ENCODE measurements at places on chromosomes 13 and 19.

GRCh38 chr19:30743011-30743410 is 370.8 kb downstream of the ZNF536 start:
- no peak for DNase-seq

DNA sequence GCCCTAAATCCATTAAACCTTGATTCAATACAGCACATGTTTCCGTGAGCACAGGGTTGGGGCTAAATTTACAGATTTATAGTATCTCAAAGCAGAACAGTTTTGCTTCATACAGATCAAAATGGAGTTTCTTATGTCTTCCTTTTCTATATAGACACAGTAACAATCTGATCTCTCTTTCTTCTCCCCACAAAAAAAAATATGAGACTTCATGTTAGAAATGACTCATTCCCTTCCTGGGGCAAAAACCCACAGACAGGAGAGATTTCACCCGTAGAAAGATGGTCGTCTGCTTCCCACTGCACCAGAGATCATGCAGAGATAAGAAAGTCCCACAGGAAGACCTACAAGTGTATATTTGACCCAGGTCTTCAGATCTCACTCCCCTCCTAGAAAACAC is 7.7 kb upstream of the ZNF611 start:
- no peak for DNase-seq

DNA sequence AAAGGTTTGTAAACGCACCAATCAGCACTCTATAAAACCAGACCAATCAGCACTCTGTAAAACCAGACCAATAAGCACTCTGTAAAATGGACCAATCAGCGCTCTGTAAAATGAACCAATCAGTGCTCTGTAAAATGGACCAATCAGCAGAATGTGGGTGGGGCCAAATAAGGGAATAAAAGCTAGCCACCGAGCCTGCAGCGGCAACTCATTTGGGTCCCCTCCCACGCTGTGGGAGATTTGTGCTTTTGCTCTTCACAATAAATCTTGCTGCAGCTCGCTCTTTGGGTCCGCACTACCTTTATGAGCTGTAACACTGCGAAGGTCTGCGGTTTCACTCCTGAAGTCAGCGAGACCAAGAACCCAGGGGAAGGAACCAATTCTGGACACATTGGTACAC is 28.0 kb downstream of the ZNF175 start:
- no peak for DNase-seq

DNA sequence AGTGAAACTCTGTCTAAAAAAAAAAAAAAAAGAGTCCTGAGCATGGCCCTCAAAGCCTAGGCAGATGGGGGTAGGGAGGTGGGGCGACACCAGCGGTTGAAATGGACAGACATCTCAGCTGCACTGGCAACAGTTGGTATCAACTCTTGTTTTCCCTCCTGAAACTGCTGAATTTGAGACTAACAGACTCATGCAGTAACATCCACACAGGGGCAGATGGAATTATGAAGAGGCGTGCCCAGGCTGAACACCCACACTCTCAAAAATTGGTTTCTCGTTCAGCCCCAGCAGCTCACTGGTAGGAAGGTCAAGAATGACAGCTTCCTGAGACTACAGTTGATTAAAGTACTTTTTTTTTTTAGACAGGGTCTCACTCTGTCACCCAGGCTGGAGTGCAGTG is 24.1 kb downstream of the PBX4 start:
- no peak for DNase-seq

DNA sequence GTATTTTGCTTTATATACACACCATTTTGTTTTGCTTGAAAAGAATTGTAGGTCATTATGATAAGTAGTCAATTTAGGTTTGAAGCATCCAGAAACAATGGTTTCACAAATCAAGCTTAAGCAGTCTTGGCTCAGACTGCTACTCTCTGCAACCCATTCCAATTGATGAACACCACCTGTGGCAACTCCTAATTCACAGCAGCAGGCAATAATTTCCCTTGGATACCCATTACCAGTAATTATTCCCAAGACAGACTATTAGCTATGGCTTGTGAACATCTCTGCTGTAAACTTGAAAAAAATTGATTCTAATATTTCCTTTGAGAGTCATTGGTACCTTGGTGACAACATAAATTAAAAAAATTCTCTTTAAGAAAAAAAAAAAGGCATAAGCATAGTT is 299.3 kb upstream of the SLITRK6 start:
- no peak for DNase-seq

DNA sequence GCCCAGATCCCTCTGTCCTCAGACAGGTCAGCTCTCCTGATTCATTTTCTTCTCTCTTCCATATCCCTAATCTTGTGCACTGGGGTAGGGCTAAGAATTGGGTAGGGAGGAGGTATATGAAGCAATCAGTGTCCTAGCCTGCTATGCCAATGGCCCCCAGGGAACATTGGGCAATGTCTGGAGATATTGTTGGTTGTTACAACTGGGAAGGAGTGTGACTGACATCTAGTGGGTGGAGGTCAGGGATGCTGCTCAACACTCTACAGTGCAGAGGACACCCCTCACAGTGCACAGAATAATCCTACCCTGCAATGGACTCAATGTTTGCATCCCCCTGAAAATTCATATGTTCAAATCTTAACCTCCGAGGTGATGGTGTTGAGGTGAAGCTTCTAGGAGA is 57.5 kb downstream of the CPAMD8 start:
- DNase-seq: no peak

DNA sequence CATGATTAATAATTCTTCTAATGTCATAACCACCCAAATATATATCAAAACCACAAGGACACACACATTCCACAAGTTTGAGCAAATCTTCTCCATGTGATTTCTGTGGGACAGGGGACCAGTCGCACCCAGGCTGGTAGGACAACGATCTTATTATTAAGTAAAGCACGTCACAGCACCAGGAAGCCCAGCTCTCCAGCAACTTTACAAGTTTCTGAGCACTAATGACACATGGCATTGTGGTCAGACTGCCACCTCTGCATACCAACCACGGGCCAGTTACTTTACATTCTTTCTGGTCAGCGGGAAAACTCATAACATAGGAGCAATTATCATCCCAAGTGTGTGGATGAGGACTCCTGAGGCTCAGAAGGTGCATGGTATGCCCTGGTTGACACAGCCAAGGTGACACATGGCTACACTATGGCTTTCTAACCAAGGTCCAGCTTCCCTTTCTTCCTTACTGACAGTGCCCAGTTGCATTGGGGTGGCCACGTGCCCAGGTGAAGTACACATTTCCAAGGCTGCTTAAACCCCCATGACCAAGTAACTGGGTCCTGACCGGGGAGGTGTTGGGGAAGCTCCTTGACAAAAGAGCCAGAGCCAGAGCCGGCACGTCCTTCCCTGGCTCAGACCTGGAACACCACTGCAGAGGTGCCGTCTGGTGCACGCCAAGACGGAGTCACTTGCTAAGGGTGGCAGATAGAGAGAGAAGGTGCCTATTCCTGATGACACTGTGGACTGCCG is 27.4 kb downstream of the LATS2 start:
- DNase-seq: no peak

DNA sequence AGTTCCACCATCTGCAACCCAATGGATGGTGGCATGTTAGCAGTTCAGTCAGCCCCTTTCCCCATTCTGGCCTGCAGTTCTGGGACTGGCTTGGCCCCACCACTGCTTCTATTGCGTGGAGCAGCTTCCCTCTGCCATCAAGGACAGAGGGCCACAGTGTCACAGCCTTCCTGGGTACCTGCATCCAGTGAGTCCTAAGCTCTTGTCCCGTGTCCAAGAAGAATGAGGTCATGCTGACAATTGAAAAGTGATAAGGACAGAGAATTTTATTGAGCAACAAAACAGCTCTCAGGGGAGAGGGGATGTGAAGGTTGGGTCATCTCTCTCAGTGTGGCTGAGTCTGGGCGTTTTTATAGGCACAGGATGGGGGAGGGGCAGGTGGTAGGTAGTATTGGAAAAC is 33.5 kb upstream of the SIN3B start:
- DNase-seq: no peak

DNA sequence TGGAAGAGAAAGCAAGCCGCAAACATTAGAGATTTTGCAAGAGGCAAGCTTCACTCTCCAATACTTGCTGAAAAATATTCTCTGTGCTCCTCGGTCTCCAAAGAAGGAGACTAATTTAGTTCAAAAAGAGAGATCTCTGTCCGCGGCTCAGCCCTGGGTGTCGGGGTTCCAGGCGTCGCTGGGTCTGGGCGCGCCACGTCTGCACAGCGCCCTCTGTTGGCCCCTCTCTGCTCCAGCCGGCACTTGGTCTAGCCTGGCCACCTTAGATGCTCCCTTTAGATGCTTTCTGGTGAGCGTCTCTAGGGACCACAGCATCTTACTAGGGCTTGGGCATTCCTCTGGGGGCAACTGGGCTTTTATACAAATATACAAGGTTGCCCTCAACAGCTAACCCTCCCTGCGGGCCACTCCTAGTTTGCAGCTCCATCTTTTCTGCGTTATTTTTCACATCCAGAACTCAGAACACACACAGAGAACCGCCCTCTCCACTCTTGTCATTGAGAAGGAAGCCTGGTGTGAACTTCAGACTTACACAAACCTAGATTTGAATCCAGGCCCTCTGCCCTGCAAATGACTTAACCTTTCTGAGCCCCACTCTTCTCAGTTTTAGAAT is 78.3 kb downstream of the CYSLTR2 start:
- DNase-seq: peak; percentile 71

GRCh38 chr13:93307651-93308050 is 81.0 kb downstream of the GPC6 start:
- no peak for DNase-seq

- DNase-seq: no peak
Observed at GRCh38 chr19:18364826-18365528, 21.0 kb upstream of the GDF15 start.

GRCh38 chr13:97091196-97091595 is 96.9 kb upstream of the OXGR1 start:
- DNase-seq: no peak

- no peak for DNase-seq
Observed at GRCh38 chr19:53055117-53055516, 10.6 kb downstream of the ERVV-2 start.

- DNase-seq: peak; percentile 38
Observed at GRCh38 chr13:25286308-25286968, 850 bp downstream of the MTMR6 start.

GRCh38 chr13:28467034-28467433 is 27.9 kb downstream of the FLT1 start:
- no peak for DNase-seq

- no peak for DNase-seq
Observed at GRCh38 chr13:45132369-45133064, 12.2 kb downstream of the GTF2F2 start.

- no peak for DNase-seq
Observed at GRCh38 chr13:94218537-94218936, 260.9 kb downstream of the DCT start.

GRCh38 chr13:20401531-20401930 is 124.1 kb downstream of the CRYL1 start:
- no peak for DNase-seq

- DNase-seq: no peak
Observed at GRCh38 chr19:38031423-38031770, 124.4 kb downstream of the SIPA1L3 start.

DNA sequence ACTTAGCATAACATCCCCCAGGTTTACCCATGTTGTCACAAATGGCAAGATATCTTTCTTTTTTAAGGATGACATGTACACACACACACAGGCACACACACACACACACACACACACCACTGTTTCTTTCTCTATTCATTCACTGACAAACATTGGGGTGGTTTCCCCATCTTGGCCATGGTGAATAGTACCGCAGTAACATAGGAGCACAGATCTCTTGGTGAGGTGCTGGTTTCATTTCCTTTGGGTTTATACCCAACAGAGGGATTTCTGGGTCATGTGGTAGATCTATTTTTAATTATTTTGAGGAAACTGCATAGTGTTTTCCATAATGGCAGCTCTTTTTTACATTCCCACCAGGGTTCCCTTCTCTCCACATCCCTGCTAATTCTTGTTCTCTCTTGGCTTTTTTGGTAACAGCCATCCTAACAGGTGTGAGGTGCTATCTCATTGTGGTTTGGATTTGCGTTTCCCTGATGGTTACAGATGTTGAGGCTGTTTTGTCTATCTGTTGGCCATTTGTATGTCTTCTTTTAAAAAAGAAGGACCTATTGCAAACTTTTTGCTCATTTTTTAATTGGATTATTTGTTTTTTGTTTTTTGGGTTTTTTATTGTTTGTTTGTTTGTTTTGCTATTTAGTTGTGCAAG is 251.7 kb upstream of the IRS2 start:
- no peak for DNase-seq

- peak; percentile 64 for DNase-seq
Observed at GRCh38 chr13:108176685-108177274, 38.6 kb downstream of the LIG4 start.

DNA sequence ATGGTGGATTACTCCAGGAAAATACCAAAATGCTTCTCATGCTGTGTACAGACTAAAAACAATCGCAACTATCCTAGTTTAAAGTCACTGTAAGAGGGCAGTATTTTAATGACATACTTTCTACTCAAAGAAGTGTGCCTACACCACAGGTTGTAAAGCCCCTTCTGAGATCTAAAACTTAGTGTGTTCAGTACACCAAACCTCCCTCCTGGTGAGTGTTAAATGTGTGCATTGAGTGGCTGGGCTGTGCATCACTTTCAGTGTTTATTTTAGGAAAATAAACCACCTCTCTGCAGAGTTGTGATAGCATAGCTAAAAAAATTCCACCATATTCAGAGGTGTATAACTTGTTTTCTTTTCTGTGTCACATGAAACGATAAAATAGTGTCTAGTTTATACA is 263.7 kb downstream of the DACH1 start:
- DNase-seq: no peak

DNA sequence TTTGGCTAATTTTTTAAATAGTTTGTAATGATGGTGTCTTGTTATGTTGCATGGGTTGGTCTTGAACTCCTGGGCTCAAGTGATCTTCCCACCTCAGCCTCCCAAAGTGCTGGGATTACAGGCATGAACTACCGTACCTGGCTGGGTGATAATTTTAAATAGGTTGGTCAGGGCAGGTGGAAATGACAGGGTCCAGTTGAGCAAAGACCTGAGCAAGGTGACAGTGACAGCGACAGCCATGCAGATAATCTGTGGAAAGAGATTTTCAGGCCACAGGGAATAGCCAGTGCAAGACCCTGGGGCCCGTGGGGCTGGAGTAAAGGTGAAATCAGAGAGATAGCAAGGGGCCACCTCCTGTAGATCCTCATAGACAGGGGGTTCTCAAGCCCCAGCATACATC is 3.5 kb downstream of the SPACA6 start:
- DNase-seq: no peak

- DNase-seq: no peak
Observed at GRCh38 chr19:39389631-39390414, 1.1 kb downstream of the PAF1 start.

- DNase-seq: no peak
Observed at GRCh38 chr19:40234429-40235237, 8.1 kb upstream of the CCNP start.

DNA sequence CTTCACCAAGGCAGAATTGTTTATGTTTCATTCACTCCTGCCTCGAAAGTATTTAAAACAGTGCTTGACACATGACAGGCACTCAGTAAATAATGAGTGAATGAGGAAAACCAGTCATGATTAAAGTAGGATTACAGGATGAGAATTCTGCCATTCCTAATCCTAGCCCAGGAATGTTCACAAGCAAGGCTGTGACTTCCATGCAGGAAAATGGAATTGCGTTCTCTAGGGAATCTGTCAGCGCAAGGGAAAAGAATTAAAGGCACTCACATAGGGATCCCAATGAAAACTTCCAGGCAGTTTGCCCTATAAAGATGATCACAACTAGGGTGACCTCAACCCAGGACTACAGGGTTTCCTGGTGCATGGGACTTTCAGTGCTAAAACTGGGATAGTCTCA is 143.4 kb downstream of the CYSLTR2 start:
- DNase-seq: no peak

GRCh38 chr13:83815598-83815997 is 66.7 kb downstream of the SLITRK1 start:
- DNase-seq: no peak
